ENCODE measurements at places on chromosomes 13 and 19.

DNA sequence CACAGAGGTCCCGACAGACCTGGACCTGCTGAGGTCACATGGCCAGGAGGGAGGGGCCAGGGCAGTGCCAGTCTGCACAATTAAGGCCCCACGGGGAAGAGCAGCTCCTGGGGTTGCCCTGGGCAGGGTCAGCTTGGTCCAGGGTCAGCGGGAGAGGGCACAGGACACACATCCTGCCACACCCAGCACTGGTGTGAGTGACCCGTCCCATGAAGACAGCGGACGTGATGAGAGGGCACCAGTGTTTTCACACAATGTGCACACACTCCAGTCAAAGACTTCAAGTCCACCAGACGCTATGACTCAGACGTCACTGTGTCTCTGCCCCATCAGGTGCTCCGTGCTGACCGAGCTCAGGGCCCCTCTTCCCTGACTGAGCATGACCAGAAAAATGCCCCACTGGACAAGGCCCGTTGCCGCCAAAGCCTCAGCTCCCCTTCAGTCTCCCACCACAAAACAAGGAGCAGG lies 4.2 kb downstream of the TMEM259 start:
- DNase-seq, result no peak

GRCh38 chr19:53504885-53505284 lies 33.1 kb upstream of the ZNF331 start:
- DNase-seq, result no peak

DNA sequence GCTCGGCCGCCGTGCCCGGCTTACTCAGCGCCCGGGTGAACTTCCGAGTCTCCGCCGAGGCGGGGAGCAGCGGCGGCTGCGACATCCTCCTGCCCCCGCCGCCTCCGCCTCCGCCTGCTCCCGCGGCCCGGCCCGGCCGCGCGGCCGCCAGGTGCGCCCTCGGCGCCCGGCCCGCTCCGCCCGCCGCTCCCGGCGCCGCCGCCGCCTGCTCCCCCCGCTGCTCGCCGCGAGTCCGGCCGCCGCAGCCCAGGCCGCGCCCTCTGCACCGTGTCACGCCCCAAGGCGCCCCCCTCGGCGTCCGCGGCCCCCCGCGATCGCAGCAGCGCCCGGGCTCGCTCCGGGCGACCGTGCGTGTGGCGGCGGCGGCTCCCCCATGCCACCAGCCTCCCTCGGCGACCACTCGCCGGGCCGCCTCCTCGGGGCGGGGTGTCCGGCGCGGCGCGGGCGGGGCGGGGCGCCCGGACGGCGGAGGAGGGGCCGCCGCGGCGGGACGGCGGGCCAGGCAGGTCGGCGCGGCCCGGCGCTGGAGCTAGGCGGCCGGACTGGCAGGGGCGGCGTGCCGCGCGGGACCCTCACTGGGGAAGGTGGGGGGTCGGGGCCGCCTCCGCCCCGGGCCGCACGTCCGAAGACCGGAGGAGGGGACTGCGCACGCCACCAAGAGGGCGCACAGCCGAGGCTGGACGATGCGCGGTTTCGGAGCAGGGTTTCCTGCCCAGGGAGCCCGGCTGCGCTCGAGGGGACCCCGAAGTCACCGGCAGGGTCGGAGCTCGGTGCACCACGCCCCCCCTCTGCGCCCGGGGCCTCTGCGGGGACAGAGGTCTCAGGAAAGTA lies 108.6 kb upstream of the DOCK9 start:
- DNase-seq, result peak; percentile 74

- DNase-seq, result no peak
These were observed 27.0 kb downstream of the ZNF20 start for GRCh38 chr19:12113121-12113520.

DNA sequence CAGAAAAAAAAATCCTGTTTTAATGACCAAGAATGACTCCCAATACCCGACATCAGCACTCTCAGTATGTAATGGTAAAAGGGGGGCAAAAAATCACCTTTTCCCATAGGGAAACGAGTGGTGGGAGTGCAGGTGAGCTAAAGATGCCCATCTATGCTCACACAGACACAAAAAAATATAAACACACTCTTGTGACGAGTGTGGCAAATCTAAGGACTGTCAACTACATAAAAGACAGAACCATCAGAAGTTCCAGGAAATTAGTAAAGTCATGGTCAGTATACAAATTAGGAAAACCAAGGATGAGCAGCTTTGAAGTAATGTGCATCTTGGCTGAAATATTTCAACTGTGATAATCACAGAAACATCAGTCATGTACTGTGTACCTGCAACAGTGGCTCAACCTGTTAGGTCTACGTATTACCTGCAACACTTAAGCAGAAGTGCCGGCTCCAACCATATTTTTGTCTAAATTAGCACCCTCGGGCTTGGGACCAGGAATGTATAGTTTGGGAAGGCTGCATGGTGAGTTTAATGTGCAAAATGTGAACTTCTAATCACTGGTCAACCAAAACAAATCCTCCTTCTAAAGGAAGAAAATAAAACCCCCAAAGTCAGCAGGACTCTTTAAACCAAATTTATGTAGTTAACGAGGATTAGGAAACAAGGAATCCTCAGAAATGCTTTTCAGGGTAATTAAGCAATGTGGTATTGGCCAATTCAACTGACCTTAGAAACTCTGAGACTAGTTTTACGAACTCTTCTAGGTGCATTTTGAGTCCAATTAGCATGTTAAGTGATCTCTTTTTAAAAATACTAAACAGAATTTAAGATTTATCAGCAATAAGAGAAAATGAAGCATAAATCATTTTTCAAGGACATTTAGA lies 24.3 kb downstream of the ANKRD10 start:
- no peak for DNase-seq
